ENCODE measurements at places on chromosomes 5 and 9.

GRCh38 chr9:101427358-101427757 lies 8.2 kb downstream of the ALDOB start:
- no peak for DNase-seq

GRCh38 chr5:167511-167910 lies 23.8 kb upstream of the LRRC14B start:
- no peak for DNase-seq

DNA sequence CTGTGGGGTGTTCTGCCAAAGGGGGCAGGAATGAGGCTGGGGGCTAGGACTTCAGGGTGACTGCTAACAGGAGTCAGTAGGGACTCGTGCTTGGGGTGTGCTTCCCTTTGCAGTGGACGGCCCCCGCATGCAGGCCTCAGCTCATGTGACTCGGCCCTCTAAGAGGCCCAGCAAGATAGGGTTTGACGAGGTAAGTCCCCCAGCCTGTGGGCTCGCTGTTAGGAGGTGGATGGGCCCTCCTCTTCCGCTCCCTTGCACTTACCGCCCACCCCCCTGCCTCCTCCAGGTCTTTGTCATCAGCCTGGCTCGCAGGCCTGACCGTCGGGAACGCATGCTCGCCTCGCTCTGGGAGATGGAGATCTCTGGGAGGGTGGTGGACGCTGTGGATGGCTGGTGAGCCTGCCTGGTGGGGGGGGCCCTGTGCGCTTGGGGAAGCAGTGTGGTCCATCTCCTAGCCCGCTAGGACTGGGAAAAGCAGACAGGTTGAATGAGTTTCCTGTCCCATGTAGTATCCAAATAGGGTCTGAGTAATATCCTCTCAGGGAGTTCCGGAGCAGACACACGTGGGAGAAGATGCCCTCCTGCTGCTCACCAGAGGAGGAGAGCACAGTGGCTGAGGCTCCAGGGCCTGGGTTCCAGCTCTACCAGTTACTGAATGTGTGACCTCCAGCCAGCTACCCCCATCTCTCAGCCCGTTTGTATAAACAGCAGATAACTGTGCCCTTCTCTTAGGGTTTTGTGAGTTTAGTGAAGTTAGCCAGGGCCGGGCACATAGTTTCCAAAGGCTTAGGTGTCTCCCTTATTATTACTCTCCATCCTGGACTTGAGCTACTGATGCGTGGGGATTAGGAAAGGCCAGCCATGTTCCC lies 8.2 kb downstream of the CERCAM start:
- no peak for DNase-seq

DNA sequence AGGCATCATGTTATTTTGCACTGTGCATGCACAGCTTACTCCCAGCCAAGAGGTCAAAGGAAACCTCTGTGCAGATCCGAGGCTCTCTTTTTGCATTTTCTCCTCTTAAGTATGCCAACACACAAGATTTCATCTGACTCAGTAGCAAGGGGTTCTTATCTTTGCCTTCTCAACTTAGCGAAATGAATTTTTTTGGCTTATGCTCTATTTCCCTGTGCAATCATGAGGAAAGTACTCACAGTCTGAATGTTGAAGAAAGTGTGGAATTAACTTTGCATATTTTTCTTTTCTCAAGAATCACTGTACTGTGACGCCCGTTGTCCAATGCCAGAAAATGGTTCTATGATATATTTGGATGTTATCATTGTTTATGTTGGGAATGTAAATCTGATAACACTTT lies 173.5 kb upstream of the FBXL7 start:
- DNase-seq: no peak

GRCh38 chr9:98575379-98576346 lies 133.1 kb downstream of the GABBR2 start:
- DNase-seq: no peak

DNA sequence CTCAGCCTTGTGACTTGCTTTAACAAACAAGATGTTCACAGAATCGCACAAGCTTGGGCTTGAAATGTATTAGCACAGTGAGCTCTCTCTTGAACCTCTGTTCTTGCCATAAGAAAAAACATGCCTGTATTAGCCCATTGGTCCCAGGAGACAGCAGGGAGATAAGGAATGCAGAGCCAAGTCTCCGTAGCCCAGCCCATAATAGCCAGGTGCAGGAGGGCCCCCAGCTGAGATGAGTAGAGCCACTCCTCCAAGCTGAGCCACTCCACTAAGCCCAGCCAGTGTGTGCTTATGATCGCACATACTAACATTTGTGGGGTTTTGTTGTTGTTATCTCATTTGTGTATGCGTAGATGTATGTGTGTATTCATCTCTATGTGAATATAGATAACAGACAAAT lies 21.6 kb upstream of the SVEP1 start:
- DNase-seq: no peak

DNA sequence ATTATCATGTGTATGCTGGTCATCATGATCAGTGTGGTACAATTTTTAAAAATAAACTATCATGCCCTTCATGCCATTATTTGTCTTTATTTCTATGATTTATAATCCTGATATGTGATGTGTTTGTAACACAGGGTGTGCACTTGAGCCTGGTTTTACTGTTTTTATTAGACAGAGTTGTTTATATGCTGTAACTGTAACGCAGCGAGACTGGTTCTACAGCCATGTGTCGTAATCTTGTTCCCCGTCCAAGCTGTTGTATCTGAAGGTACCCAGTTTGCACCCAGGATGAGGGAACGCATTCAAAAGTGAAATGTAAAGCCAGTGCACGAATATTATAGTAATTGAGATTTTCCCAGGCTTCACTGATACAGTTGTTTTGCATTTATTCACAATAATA lies 28.2 kb downstream of the SNX18 start:
- DNase-seq: no peak

DNA sequence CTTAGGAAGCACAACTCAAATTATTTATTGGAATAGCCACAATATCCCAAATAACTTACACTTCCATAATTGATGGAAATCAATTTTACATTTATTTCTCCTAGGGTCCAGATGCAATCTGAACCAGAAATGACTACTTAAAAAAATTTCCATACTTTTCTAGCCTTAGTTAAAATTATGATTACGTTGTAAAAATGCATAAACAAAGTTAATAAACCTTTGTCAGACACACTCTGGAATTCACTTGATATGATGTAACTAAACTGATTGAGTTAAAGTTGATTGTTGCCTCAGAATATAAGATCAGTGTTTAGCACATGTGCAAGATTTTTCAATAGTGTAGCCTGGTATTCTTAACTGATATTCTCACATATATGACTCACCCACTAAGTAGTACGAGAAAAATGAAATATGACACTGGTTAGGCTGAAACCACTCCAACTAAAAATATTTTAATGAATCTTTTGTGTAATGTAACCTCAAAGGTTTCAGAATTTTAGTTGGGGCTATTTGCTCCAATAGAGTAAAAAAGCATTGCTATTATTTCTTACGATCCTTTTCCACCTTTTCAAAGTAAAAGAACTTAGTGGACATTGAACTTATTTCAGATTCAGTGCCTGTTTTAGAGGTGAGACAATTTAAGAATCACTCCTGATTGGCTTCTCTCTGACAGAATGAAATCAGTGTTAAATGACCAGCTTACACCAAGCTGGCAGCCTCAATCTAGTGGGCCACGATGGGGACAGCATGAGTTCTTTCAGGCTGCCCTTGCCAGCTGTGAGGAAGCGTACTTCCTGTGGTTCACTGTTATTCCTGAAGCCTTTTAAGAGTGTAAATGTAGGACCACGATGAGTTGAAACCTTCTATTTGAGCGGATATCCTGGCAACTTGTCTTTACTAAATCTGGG lies 277.2 kb upstream of the CDH9 start:
- DNase-seq: no peak

GRCh38 chr5:65101632-65102100 lies 332.9 kb downstream of the CWC27 start:
- no peak for DNase-seq

- DNase-seq: no peak
Measured at GRCh38 chr5:37915097-37915736, 75.4 kb upstream of the GDNF start.

- DNase-seq: no peak
Measured at GRCh38 chr5:139402561-139403158, 1.2 kb downstream of the SPATA24 start.

All from SK-N-SH (cell line).